Dorsolateral prefrontal cortex (tissue), 122 donors: ENCODE measurements at places on chromosomes 2 and 18. TPM values are rescaled to one million over a fixed set of nuclear protein-coding genes. Genes with fewer than 3 reads are reported as not detected.

POTEJ gene
- not detected for total RNA-seq

TDRD15 gene
- total RNA-seq: 0.11 TPM

DNA sequence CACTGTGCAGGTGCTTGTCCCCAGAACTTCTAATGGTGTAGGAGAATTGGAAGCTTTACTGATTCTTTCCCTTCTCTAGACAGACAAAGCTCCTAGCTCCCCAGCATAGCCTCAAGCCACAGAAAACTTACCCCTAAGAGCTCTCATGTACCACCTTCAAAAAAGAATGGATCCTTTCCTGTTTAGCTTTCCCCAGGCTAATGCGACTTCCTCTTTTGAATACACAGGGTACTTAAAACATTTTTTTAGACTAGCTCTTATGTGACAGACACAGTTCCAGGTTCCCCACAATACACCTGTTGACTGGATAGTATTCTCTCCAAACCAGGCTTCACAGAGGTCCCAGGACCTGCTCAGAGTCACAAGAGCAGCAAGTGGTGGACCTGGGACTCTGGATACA is 8.3 kb downstream of the CTAGE1 start:
- no peak for DNase-seq

DNA sequence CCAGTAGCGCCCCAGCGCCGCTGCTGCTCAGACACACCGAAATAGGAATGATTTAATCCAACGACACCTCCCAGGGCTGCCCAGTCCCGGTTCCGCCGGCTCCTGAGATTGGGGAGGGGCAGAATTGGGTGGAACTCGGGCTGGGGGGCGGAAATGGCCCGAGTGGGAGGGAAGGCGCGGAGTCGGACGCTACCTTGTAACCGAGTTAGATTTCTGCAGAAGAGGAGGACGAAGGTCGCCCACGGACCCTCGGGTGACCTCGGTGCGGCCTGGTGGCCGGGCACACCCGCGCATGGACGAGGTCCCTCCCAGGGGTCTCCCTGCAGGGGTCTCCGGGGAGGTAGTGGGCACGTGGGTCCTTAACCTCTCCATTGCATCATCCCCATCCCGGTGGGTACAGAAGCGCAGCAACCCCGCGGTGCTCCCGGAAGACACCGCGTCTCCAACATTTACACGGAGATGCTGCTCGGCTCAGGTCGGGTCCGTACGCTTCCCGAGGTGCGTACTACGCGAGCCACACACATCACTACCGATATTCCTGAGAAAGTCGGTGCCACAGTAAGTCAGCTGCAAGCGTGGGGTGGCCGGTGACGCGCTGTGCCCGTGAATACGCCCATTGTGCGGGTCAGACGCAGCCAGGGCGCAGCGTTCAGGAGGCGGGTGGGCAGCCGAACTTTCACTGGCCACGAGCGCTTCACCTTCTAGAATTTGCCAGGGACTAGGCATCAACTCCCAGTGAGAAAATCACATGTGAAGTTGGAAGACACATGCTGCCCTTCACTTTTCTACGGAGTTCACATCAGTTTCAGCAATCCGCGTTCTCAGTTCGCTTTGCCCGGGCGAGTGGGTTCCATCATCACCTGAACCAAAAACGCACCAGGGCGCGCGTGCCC is 3.0 kb downstream of the ZNF516 start:
- DNase-seq: no peak

SULT1C4 gene
- total RNA-seq: 10.4 TPM

DNA sequence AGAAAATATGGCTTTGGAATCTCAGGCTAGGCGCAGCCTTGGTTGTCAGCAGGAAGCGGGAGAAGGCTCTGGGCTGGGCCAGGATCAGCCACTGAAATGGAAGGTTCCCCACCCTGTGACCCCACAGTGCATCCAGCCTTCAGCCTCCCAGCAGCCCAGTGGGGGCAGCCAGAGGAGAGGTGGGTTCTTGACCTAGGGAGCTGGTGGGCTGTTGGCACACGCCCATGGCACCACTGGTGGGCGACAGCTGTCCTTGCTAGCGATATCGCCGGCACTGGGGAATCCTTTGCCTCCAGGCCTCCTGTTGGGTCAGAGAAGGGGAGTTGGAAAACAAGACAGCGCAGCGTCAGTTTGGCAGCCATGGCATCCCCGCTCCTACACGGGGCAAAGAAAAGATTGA is 92.4 kb downstream of the KLHL29 start:
- no peak for DNase-seq

UPP2 gene
- total RNA-seq: 5.7 TPM

PTPRN gene
- total RNA-seq: 189 TPM

RFTN2 gene
- total RNA-seq: 93.3 TPM

DNA sequence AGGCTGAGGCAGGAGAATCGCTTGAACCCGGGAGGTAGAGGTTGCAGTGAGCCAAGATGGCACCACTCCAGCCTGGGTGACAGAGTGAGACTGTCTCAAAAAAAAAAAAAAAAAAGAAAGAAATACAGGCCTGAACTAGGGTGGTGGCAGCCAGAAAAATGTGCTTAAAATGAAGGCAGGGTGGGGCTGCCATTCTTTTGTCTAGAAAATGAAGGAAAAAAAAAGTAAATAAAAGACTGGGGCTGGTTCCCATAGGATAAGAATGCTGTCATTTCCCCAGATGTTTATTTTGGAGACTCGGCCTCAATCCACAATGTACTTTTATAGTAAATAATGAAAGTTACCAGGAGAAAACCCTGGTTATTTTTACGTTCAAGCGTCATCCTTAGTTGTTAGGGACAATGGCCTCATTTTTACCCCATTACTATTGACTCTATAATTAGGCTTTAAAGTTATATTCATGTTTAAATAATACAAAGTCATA is 58.9 kb downstream of the ATP8B1 start:
- DNase-seq: no peak
